Epithelial cell of prostate (primary cell): ENCODE measurements at places on chromosomes 7 and 10.

DNA sequence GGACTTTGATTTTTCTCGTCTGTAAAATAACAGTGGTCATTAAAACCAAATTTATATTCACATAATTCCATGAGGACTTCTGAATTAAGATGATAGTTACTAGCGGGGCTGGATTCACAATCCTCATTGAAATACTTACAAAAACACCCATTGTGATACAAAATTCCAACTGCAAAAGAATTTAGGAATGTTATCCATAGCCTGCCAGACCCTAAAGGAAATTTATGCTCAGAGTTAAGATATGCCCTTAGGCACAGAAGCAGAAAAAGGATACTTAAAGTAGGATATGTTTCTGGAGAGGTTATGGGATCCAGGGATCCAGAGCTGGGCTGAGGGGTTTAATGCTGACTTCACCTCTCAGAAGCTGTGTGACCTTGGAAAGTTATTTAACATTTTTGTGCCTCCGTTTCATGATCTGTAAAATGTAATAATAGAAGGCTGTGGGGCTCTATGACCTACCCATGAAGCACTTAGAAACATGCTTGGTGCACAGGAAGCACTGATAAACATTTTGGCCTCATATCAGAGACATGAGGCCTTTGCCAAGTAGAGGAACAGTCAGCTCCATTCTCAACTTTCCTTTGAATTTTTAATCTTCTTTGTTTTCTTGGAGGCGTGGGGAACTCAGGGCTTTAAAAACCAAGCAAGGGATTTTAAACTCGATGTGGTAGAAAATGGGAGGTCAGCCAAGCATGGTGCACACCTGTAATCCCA lies 744.7 kb downstream of the KCNMA1 start:
- no peak for DNase-seq

DNA sequence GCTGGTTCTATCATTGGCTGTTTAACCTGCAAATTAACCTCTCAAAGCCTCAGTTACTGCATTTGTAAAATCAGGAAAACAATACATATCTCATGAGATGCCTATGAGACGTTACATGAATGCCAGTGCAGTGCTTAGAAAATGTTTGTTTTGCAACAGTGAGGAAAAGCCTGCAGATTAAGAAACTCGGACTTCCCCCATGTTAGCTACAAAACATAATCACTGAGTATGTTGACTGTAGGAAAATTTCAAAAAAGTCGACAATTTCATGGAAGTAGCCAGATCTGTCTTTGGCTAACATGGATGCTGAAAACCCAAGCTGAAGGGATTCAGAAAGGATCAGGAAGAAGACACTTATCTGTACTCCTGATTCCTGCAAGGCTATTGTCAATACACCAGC lies 121.4 kb downstream of the TRIL start:
- DNase-seq, result no peak

GRCh38 chr7:117381362-117381761 lies 45.9 kb downstream of the ASZ1 start:
- no peak for DNase-seq

GRCh38 chr7:98187138-98187502 lies 24.1 kb upstream of the BHLHA15 start:
- DNase-seq, result no peak

DNA sequence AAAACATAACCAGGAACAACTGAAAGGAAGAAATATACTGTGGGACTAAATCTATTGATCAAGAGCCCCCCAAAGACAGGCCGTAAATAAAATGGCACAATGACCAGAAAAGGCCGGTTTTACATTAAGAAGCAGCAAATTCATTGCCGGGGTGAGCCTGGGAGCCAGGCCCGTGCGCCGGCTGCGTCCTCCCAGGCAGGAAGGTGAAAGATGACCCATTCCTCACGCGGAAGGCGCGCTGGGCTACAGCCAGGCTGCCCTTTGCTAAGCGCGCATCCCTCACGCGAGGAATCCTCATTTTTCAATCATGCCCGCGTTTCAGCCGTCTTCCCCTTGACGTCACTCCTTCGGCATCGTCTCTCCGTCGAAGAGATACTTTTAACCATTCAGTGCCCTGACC lies 47.6 kb upstream of the MGMT start:
- DNase-seq, result no peak

- no peak for DNase-seq
These were observed 15.6 kb upstream of the NRP1 start for GRCh38 chr10:33350041-33350440.

DNA sequence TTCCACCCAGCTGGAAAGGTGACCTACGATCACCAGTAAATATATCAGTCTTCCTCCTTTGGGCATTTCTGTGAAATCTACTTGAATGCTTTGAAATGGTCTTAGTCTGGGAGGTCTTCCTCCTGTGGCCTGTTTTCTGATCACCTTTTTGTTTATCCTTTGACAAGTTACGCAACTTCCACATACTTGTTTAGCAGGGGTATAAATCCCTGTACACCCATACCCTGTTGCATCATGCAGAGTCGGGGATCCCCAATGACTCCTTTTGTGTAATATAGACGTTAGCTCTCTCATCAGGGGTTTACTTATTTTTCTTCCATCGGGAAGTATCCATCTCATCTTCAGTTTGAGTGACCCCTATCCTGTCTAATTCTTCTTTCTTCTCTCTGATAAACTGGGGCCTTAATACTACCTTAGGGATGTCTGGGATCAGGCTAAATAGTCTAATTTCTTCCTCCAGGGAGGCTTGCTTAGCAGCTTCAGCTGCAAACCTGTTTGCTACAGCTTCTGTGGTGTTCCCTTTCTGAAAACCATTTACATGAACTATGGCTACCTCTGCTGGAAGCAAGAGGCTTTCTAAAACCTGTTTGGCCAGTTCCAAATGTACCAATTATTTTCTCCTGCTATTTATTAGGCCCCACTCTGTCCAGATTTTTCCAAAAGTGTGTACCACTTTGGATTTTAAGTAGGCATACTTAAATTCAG lies 25.8 kb downstream of the MAPK8 start:
- peak; percentile 22 for DNase-seq

DNA sequence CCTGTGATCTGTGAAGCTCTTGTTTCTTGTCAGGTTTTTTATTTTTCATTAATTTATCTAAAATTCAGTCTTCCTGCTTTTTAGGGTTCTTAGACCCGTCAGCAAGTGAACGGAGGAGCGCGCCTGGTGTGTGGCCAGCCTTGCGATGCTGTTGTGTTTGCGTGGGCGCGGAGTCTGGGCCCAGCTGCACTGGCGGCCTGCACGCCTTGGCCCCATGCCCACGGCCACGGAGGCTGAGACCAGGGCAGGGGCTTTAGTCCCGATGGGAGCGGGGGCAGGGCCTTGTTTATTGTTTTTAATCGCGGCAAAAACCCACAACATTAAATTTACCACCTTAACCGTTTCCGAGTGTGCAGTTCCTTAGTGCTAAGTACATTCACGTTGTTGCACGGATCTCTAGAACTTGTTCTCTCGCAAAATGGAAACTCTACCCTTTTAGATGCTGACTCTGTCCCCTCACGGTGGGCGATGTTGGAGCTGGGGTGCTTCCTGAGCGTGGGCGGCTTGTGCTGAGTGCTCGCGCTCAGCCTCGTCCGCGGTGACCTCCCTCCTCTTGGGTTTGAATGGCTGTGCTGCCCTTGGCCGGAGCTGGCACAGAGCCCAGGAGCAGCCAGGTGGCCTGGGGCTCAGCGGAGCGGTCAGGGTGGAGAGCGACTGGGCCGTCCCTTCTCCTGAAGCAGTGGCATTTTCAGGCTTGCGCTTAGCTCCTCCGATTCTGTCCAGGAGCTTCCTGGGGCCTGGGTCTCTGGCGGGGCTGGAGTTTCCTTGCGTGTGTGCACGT lies 69.1 kb downstream of the INPP5A start:
- no peak for DNase-seq

DNA sequence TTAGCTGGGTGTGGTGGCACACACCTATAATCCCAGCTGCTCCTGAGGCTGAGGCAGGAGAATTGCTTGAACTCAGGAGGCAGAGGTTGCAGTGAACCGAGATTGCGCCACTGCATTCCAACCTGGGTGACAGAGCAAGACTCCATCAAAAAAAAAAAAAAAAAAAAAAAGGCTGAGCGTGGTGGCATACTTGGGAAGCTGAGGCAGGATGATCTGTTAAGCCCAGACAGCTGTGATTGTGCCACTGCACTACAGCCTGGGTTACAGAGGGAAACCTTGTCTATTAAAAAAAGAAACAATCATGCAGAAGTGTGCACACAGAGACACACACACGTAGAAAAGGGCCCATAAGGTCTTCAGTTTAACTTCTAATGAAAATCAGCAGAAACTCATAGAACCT lies 150.6 kb downstream of the TPST1 start:
- DNase-seq, result no peak

- no peak for DNase-seq
These were observed 567.4 kb upstream of the FZD8 start for GRCh38 chr10:36209480-36209879.

GRCh38 chr10:88620441-88620840 lies 33.9 kb downstream of the LIPJ start:
- DNase-seq, result no peak

DNA sequence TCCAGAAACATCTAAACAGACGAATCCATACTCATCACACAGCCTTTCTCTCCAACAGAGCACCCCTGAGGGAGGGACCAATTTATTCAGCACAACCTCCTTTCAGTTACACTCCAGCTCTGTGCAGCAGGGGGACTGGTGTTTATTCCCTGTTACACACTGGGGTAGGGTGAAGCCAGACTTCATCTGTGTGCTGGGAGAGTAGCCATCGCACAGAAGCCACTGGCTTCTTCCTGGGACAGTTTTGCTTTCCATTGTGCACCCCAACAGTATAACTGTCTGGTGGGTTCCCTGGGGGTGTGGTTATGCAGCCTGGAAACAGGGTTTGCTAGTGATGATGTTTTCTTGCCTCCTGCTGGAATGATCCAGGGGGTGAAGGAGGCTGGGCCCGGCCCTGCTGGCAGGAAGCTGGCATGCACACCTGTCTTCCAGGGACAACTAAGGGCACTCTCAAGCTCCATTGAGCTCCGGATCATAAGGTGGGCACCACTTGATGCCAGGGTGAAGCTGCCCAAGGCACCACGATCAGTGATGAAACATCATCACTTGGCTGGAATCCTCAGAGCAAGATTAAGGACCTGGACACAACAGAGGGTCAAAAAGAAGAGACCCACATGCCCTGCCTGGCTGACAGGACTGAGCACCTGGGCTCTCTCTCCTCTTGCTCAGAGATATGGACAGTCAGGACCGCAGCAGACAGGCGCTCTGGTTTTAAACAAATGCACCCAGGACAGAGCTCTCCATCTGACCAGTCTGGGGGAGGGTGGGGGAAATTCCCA lies 293.2 kb downstream of the GRID1 start:
- no peak for DNase-seq

- no peak for DNase-seq
These were observed 573 bp downstream of the BLVRA start for GRCh38 chr7:43758822-43759683.

DNA sequence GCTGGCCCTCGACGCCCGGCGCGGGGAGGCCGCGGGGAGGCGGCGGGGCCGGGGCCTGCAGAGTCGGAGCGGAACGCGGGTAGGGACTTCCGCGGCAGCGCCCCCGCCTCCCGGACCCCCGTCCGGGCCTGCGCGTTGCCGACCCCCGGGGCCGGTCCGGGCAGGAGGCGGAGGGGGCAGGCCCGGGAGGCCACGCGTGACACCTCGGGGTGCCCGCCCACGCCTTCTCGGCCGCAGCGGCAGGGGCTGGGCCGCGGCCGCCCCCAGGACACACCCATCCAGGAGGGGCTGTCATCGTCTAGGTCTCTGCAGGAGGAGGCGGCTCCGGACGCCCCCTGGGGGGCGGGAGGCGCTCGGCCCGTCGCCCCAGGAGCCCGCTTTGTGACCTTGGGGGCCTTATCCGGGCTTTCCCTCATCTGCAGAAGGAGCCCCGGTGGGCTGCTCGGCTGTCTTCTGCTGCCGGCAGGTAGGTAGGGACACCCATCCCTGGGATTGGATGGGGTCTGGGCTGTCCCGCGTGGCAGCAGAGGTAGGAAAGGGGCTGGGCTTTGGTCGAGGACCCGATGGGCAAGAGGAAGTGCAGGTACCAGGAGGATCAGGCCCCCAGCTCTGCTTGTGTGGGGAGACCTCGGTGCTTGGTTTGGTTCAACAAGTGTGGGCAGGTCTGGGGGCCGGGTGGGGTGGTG lies 569 bp downstream of the ZNF316 start:
- DNase-seq, result no peak

- no peak for DNase-seq
These were observed 63.0 kb upstream of the FAM3C start for GRCh38 chr7:121459148-121459547.

GRCh38 chr7:151416941-151417315 lies 7.1 kb upstream of the WDR86 start:
- no peak for DNase-seq

- DNase-seq, result no peak
These were observed 73.3 kb upstream of the CPXM2 start for GRCh38 chr10:123964953-123965352.

DNA sequence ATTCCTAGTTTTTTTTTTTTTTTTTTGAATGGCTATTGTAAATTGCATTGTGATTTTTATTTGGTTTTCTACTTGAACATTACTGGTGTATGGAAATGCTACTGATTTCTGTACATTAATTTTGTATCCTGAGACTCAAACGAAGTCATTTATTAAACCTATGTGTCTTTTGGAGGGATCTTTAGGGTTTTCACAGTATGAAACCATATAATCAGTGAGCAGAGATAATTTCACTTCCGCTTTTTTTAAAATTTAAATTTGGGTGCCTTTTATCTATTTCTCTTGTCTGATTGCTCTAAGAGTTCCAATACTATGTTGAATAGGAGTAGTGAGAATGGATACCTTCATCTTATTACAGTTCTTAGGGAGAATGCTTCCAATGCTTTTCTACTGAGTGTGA lies 102.7 kb downstream of the ZWINT start:
- DNase-seq, result no peak

GRCh38 chr10:124696446-124697392 lies 47.5 kb downstream of the FAM53B start:
- DNase-seq, result no peak

DNA sequence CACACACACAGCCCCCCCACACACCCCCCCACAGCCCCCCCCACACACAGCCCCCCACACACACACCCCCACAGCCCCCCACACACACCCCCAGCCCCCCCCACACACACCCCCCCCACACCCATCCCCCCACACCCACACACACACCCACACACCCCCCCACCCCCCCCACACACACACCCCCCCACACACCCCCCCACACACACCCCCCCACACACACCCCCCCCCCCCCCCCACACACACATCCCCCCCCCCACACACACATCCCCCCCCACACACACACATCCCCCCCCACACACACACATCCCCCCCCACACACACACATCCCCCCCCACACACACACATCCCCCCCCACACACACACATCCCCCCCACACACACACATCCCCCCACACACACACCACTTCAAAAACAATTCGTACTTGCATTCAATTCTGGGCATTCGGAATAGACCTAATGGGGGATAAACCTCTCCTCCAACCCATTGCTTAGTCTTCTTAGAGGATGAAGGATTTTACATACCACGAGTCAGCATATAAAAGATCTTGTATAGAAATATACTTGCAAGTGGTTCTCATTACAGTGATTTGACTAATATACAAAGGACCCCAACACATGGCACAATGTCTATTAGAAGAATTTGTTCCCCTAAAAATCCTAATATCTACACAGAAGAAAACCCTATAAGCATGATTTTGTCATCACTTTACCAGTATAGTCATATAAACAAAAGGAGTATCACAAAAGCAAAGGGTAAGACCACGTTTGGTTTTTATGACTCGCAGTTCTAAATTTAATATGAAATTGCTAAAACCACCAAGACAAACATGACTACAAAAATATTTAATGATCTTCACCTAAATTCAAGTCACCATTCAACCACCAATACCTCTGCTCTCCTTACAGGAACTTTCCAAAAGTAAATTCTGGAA lies 80.9 kb downstream of the DIP2C start:
- DNase-seq, result no peak

GRCh38 chr10:90865401-90865800 lies 6.4 kb upstream of the RPP30 start:
- DNase-seq, result no peak
